Stimulated activated CD8-positive, alpha-beta memory T cell treated with anti-CD3 and anti-CD28 coated beads, Interleukin-2, amount 100 ng/mL, for 1 hour (primary cell): ENCODE measurements at places on chromosomes 2 and 18.

- no peak for DNase-seq
These were observed 522.3 kb upstream of the MYT1L start for GRCh38 chr2:2853346-2853745.

DNA sequence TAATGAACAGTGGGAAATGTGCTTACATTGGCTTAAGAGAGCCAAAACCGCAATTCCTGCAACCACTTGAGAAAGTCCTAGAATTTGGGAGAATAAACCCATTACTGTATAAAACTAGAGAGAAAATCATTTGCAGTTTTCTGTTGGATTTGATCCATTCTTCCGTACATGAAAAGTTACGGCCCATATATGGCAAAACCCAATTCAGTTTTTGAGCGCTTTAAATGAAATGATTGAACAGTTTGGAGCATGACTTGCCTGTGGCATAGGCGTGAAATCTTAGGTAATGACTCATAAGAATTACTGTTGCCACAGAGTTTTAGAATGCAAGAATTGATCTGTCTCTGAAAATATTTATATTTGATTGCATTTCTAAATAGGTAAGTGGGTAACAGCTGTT is 52.0 kb downstream of the PHLPP1 start:
- no peak for DNase-seq

- DNase-seq: peak; percentile 67
These were observed 18.6 kb upstream of the COL6A3 start for GRCh38 chr2:237432484-237433092.

DNA sequence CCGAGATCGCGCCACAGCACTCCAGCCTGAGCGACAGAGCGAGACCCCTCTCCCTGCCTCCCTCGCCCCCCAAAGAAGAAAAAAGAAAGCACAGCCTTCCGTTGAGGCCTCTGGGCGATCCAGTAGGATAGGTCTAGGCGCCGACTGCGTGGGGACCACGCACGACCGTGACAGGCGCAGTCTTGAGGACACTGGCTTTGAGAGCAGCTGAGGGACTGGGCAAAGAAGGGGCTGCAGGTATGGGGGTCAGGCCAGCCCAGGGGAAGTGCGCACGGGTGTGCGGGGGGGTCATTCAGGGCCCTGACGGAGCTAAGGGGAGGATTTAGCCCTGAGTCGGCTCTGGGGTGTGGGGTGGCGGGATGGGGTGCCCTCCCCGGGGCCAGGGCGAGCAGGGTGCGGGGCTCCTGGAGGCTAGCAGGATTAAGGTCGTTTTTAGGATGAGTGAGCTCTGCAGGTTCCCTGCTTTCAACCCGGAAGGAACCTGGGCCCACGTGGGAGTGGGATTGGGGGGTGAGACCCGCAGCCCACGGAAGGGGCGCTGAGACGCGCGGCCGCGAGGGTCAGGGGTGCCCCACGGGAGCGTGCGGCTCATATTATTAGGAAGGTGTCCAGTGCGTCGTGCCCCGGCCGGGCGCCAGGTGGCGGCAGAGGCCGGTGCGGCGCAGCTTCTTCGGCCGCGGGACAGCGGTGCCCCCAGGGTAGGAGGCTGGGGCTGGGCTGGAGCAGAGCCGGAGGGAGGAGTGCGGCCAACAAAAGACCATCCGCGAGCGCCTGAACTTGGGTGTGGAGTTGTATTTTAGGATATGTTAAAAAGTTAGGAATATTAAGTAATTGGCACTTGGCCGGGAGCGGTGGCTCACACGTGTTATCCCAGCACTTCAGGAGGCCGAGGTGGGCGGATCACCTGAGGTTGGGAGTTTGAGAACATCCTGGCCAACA is 20.5 kb upstream of the ZNF236 start:
- no peak for DNase-seq

GRCh38 chr2:226185616-226186211 is 613.9 kb downstream of the IRS1 start:
- no peak for DNase-seq

- no peak for DNase-seq
These were observed 9.8 kb downstream of the BOLA3 start for GRCh38 chr2:74137651-74138599.

- no peak for DNase-seq
These were observed 4.0 kb upstream of the ZNF516 start for GRCh38 chr18:76499021-76499420.

DNA sequence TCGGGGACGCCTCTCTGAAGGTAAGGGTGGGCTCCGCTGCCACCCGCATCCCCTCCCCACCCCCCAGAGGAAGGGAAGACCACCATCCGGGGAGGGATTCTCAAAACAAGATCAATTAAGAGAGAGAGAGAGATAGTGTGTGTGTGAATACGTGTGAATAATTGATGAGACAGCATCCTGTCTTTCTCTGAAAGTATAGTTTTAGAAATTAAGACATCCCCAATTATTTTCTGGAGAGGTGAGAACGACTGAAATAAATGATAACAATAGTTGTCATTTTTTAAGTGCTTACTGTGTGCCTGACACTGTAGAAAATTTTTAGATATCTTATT is 751 bp downstream of the IL18R1 start:
- no peak for DNase-seq

DNA sequence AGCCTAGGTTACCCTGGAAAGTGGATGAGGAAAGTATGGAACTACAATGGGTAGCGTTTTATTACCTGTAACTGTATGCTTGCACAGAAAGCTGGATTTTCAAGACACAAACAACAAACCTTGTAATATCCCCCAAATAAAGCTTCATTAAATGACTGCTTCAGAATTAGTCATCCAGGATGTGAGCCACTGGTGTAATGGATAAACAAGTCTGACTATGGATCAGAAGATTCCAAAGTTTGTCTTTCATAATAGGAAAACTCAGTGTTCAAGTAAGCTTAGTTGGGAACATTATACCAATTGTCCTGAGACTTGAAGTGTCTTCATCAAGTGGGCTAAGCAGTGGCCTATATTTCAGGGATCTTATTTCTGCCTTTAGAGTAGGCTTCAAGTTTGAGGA is 518.8 kb downstream of the LRP1B start:
- DNase-seq: no peak

GRCh38 chr18:23878336-23878900 is 136.1 kb upstream of the TTC39C start:
- no peak for DNase-seq

- no peak for DNase-seq
These were observed 32.9 kb upstream of the ITPRID2 start for GRCh38 chr2:181858600-181858999.

DNA sequence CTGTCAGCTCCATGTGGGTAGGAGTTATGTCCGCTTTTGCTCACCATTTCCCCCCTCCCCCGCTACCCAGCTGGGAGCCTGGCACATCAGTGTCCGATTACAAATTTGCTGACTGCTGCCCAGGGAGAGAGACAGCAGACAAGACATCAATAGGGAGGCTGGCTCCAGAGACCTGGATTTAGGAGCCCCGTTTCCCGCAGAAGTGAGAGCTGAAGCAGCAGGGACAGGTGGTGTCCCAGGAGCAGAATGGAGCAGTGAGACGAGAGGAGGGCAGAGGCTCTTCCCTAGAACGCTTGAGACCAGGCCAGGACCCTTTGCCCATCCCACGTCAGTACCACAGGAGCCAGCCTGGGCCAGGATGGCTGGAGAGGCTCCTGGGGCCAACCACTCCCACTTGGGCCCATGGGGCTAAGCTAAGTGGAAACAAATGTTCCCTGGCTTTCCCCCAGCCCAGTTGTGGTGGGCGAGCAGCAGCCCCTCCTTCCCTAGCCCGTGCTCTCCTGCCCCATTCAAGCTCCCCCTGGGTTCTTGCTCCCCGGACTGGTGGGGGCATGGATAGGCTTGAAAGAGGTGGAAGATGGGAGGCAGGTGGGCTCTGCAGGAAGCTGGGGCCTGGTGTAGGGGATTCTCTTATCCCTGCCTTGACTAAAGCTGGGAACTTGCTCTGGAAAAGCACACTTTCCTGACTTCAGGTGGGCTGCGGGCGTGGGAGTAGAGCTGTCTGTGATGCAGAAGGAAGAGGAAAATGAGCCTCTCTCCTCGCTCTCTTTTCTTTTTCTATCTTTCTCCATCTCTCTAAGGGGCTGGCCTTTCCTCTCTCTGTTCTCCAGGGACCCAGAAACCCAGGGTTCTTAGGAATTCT is 4.1 kb upstream of the WNT6 start:
- DNase-seq: no peak

DNA sequence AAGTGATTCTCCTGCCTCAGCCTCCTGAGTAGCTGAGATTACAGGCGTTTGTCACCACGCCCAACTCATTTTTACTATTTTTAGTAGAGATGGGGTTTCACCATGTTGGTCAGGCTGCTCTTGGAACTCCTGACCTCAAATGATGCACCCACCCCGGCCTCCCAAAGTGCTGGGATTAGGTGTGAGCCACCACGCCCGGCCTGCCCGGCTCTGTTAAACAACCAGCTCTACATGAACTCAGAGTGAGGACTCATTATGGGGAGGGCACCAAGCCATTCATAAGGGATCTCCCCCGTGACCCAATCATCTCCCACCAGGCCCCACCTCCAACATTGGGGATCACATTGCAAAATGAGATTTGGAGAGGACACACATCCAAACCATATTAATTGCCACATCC is 8.8 kb downstream of the ATIC start:
- no peak for DNase-seq

DNA sequence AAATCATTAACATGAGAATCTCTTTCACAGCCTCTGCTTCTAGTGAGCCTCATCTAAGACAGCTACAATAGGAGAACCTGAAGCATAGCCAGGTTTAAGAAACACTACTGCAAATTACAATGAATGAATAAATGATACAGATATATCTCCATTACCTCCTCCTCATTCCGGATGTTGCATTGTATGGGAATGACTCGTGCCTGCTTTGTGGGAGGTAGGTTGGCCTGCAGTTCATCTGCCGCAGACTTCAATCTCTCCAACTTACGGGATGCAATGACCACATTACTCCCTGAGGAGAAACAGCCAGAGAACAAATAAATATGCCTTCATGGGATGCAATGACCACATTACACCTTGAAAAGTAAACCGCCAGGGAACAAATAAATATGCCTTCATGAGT is 15.4 kb downstream of the PECR start:
- DNase-seq: no peak

DNA sequence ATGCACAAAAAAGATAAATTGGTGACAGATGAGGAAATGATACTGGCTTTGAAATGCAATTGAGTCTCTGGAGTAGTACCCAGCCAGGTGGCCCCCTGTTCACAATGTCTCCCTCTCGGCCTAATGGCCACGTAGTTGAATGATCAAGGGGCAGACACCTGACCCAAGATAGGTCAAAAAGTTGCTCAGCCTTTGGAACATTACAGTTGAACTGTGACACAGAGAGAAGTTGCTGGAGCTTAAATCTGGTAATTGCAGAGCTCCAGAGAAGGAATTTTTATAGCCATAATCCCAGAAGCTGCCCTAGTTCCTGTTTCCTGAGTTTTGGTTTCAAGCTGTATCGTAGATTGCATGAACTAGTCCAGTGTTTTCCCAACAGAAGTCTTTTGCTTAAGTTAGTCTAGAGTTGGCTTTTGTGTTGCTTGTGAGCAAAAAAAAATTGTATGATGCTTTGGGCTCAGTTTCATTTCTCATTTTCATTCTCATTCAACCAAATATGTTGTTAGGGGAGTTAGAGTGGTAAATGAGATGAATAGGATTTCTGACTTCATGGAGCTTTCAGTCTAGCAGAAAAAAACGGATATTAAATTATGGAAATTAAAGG is 117.9 kb downstream of the CSRNP3 start:
- no peak for DNase-seq

DNA sequence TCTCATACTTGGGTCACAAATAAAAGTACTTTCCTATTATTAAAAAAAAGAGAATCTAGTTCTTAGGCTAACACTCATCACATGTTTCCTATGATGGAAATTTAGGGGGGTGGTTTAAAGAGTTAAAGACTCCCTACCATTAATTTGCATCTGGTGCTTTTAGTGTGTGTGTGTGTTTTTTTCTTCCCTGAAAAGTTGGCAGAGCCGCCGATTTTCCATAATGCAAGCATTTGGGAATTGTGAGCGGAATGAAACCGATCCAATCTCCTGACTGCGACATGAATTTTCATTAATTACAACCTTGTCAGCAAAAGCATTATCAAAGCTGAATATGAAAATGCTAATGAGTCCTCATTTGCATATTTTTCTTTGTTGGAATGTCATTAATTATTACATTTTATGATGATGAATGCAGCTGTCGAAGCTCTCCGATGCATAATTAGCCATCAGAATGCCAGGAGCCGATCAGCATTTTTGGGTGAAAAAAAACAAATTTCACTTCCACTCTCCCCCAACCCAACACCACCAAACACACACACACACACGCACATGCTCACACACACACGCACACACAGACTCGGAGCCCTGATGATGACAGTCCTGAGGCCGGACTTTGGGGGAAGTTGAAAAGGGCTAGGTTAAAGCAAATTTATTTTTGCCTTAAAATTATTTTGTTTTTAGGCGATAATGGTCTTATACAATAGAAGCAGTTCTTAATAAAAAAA is 165.4 kb downstream of the TCF4 start:
- no peak for DNase-seq

DNA sequence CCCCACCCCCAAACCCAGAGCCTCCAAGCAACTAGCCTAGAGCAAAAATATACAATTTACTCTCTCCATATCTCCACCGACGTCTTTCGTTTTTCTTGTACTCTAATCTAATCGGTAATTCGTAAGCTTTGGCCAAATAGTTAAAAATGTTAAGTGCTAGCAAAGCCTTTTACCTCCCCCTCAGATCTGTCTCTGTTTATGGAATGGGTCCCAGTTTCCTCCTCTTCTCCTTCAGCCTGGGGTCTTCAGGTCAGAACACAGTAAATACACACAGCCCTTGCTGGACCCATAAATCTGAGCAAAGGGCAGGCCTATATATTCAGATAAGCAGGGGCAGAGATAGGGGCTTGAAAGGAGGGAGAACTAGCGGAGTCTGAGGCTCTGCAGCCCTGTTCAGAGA is 267.4 kb downstream of the MEIS1 start:
- DNase-seq: no peak

DNA sequence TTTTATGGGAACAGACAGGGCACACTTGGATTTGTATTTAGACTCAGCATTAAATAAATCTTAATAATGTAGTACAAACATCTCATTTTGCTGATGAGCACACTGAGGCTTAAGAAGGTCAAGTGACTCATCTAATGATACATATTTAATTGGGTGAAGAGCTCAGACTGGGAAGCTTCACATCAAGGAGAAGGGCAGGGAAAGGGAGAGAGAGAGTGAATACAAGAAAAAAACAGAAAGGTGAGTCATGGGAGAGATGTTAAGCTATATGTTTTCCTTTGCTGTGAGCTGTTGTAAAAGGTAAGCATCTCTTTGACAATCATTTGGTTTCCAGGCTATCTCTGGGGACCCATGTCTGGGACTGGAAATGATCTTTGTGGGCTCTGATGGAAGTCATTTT is 277.8 kb downstream of the SETBP1 start:
- DNase-seq: no peak
